CD4-positive, alpha-beta memory T cell (primary cell): ENCODE measurements at places on chromosomes 1 and 21. TPM values are rescaled to one million over a fixed set of nuclear protein-coding genes. Genes with fewer than 3 reads are reported as not detected.

- no peak overlapping the region for H3K4me3 ChIP-seq
- H3K27ac ChIP-seq: no peak overlapping the region
- H3K4me1 ChIP-seq: peaks cover 16% of the 10 kb centered on the region
- DNase-seq: no peak
- no peaks in the 10 kb centered on the region for H3K36me3 ChIP-seq
These were observed 3.9 kb downstream of the DMRTA2 start for GRCh38 chr1:50419192-50419906.

DNA sequence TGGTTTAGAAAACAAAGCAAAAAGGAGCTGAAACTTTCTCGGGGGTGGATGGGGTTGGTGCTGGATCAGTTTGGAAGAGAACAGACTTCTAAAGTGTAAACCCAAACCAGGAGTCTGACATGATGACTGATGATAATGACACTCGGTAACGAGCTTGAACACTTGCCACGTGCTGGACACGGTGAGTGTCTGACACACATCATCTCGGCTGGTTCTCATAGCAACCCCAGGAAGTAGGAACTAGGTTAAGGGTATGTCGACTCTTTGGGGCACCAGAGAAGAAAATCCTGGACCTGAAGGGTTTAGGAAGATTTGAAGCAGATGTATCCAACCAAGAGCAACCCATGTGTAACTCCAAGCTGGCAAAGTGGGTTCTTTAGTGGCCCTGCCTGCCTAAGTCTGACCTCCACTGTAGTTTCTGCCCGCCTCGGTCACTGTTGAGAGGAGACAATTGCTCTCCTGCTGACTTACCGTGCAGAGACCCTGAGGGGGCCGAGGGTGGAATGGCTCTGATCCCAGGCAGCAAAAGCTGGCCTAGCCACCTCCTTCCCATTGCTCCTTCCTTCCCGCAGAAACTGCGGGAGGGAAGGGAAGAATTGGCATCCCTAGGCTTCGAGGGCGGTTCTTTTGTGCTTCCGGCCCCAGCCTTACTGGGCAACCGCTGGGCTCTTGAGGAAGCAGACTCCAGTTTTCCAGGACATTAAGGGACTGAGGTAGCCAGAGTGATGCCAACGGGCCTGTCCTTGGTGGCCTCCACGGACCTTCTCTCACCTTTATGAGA is 156.0 kb downstream of the TOMM20 start:
- peaks cover 65% of the 10 kb centered on the region for H3K4me1 ChIP-seq
- DNase-seq: peak; percentile 54
- H3K36me3 ChIP-seq: no peaks in the 10 kb centered on the region
- H3K27ac ChIP-seq: no peak overlapping the region

DNA sequence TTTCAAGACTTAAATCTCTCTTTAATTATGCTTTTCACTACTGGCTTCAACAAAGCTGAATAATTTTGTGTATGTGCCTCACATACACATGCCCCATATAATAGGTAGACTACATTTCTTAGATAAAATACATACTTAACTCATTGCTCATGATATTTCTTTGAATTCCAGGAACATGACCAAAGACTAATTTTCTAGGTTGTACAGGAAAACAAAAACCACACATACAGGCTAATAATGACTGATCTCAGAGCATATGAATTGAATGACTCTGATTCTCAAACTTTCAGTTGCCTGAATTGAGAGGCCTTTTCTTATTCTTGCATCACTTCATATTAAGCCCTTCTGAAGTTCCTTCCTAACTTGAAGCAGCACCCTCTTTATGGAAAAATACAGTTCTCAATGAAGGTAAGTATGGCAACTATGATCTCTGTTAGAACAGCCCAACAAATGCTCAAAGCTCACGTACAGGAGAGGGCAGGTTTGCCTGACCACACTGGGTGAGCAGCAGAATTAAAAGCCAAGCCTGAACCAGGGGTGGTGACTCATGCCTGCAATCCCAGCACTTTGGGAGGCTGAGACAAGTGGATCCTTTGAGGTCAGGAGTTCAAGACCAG is 22.6 kb upstream of the UAP1 start:
- H3K27me3 ChIP-seq: no peaks in the 10 kb centered on the region
- no peaks in the 10 kb centered on the region for H3K36me3 ChIP-seq
- H3K4me1 ChIP-seq: no peaks in the 10 kb centered on the region
- no peak overlapping the region for H3K27ac ChIP-seq
- no peak for DNase-seq
- H3K4me3 ChIP-seq: no peak overlapping the region

DNA sequence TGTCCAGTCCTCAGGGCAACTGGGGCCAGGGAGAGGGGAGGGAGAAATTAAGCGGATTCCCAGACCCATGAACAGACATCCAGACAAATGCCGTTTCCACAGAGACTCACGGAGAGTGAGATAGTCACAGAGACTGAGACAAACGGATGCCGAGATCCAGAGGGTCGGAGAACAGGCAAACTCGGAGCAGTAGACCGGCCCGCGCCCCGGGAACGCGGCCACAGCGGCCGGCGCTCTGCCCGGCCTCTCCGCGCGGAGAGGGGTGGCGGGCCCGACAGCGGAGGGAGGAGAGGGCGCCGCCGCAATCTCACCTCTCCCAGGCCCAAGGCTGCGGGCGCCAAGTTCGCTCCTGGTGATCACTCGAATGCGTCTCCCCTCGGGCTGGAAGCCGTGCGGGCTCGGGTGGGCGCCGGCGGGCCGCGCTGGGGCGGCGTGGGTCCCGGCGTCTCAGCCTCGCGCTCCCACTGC is 831 bp upstream of the FOXD2 start:
- no peaks in the 10 kb centered on the region for H3K36me3 ChIP-seq
- peaks cover 11% of the 10 kb centered on the region for H3K27me3 ChIP-seq
- peak overlapping the region; percentile 75 for H3K4me3 ChIP-seq
- H3K27ac ChIP-seq: peak overlapping the region; percentile 46

GRCh38 chr21:41360072-41360821 is 1.6 kb upstream of the MX2 start:
- H3K27ac ChIP-seq: peak overlapping the region; percentile 93
- no peak for DNase-seq
- H3K36me3 ChIP-seq: peaks cover 6% of the 10 kb centered on the region
- H3K4me3 ChIP-seq: no peak overlapping the region
- peaks cover 34% of the 10 kb centered on the region for H3K4me1 ChIP-seq
- H3K27me3 ChIP-seq: no peaks in the 10 kb centered on the region

DNA sequence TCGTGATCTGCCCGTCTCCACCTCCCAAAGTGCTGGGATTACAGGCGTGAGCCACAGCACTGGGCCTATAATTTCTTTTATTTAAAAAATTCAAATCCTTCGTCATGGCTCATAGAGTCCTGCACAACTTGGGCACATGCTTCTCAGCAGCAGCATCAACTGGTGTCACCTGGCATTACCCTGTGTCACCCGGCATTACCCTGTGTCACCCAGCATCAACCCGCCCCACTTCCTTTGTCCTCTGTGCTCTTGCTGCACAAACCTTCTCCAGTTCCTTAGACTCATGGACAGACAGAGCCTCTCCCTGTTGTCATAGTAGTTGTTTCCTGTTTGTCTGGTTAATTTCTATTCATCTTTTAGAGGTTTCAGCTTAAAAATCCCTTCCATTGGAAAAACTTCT is 121.2 kb upstream of the SERBP1 start:
- DNase-seq: no peak
- no peak overlapping the region for H3K4me3 ChIP-seq
- H3K27ac ChIP-seq: no peak overlapping the region
- no peaks in the 10 kb centered on the region for H3K27me3 ChIP-seq
- no peaks in the 10 kb centered on the region for H3K36me3 ChIP-seq
- H3K4me1 ChIP-seq: no peaks in the 10 kb centered on the region

GRCh38 chr1:47558601-47559593 is 121.1 kb downstream of the FOXD2 start:
- no peaks in the 10 kb centered on the region for H3K4me1 ChIP-seq
- H3K4me3 ChIP-seq: no peak overlapping the region
- H3K36me3 ChIP-seq: no peaks in the 10 kb centered on the region
- H3K27me3 ChIP-seq: no peaks in the 10 kb centered on the region
- no peak overlapping the region for H3K27ac ChIP-seq

GRCh38 chr1:4467241-4467640 is 187.2 kb upstream of the AJAP1 start:
- no peaks in the 10 kb centered on the region for H3K27me3 ChIP-seq
- H3K36me3 ChIP-seq: no peaks in the 10 kb centered on the region
- no peak for DNase-seq
- H3K4me1 ChIP-seq: no peaks in the 10 kb centered on the region
- no peak overlapping the region for H3K4me3 ChIP-seq
- H3K27ac ChIP-seq: no peak overlapping the region

The SERTAD4 gene
- polyA plus RNA-seq: not detected

The HAO2 gene
- not detected for polyA plus RNA-seq

DNA sequence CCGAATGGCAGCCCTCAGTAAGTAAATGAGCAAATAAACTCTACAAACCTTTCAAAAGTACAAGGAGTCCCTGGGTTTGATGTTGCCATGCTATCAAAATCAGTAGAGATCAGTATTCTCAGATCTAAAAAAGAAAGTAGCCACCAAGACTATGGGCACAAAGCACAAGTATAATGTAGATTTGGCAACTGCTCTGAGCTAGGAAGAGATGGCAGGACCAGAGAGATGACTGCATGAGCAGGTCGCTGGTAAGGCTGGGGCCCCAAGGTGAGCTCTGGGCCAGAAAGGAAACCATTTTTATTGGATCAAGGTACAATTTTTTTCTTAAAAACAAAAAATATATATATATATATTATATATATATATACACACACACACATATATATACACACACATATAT is 3.1 kb upstream of the ADORA3 start:
- H3K27ac ChIP-seq: peak overlapping the region; percentile 8
- DNase-seq: no peak
- peaks cover 89% of the 10 kb centered on the region for H3K4me1 ChIP-seq
- no peaks in the 10 kb centered on the region for H3K27me3 ChIP-seq
- H3K4me3 ChIP-seq: no peak overlapping the region

The SLAMF8 gene
- polyA plus RNA-seq: not detected

DNA sequence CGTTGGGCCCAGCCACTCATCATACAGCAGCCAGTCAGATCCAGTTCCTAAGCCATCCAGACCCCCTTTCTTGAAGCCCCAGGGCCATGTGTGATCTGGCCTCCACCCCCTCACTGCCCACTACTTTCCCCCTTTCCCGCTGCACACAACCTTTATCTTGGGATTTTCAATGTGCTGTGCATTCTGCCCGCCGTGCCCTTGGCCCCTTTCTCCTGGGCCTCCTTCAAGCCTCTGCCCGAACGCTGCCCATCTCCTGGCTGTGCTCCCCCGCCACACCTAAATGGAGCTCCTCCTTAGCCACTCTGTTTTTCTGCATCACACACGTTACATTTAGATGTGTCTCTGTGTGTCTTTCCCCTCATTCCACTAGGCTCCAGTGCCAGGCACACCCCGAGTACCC is 66.7 kb upstream of the SELENON start:
- no peaks in the 10 kb centered on the region for H3K36me3 ChIP-seq
- no peak overlapping the region for H3K27ac ChIP-seq
- peaks cover 21% of the 10 kb centered on the region for H3K4me1 ChIP-seq

The GSTM1 gene
- 0.49 TPM for polyA plus RNA-seq

DNA sequence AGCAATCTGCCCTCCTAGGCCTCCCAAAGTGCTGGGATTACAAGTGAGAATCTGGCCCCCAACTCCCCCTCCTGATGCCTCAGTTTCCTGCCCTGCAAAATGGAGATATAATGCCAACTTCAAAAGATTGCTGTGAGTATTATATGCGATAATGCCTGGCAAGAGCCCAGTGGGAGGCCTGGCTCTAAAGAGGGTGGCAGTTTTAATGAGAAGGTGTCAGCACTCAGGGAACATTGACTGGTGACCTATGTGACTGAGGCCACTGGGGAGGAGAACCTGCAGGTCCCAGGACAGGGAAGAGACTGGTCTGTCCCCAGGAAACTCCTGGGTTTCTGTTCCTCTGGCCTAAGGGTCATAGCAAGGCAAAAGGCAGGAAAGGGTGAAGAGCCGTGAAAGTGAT is 11.0 kb downstream of the HSPG2 start:
- H3K36me3 ChIP-seq: no peaks in the 10 kb centered on the region
- no peak overlapping the region for H3K27ac ChIP-seq
- DNase-seq: no peak
- no peaks in the 10 kb centered on the region for H3K4me1 ChIP-seq
- H3K27me3 ChIP-seq: no peaks in the 10 kb centered on the region
